ENCODE measurements at places on chromosomes 11 and 22.

DNA sequence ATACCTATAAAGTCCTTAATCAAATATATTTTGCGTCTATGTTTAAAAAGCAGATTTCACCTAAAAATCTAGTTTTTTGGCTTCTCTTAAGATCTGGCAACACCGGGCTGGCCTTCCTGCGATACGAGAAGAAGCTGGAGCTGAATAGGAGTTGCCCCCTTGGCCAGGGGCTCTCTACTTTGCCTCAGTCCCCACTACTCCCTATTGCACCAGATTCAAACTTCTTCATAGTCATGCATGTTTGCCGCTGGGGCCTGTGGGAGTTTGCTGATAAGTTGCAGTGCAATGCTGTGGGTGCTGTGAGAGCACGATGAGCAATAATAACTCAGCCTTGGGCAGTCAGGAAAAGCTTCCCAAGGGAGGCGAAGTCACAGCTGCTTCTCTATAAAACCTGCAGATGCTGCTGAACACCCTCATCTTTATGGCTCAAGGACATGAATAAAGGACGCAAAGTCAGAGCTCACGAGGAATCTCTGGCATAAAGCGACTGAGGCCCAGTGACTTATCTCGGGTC, 15.2 kb upstream of the EIF3D start:
- DNase-seq: no peak

- no peak for DNase-seq
These were observed 52.1 kb upstream of the EIF3M start for GRCh38 chr11:32531528-32531927.

GRCh38 chr11:94507485-94507884, 4.8 kb upstream of the C11orf97 start:
- no peak for DNase-seq

DNA sequence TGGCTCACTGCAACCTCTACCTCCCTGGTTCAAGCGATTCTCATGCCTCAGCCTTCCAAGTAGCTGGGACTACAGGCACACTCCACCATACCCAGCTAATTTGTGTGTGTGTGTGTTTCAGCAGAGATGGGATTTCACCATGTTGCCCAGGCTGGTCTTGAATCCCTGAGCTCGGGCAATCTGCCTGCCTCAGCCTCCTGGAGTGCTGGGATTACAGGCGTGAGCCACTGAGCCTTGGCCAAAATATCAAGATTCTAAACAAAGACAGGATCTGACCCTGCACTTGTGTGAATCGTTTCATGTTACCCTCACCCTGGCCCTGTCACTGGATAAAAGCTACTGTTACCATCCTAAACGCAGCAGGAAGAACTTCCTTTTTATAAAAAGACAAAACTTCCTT, 15.6 kb upstream of the THY1 start:
- DNase-seq: no peak

DNA sequence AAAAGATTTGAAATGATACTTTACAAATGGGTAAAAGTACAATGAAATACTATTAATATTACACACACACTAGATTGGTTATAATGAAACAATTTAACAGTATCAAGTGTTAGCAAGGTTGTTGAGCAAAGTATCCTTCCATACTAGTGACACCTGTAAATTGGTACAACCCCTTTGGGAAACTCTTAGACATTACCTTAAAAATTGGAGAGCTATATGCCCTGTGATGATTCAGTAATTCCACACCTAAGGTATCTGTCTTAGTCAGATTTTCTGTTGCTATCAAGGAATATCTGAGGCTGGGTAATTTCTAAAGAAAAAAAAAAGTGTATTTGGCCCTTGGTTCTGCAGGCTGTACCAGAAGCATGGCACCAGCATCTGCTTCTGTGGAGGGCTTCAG, 7.4 kb upstream of the GDPD4 start:
- DNase-seq: no peak
